ENCODE measurements at places on chromosomes 11 and 22.

DNA sequence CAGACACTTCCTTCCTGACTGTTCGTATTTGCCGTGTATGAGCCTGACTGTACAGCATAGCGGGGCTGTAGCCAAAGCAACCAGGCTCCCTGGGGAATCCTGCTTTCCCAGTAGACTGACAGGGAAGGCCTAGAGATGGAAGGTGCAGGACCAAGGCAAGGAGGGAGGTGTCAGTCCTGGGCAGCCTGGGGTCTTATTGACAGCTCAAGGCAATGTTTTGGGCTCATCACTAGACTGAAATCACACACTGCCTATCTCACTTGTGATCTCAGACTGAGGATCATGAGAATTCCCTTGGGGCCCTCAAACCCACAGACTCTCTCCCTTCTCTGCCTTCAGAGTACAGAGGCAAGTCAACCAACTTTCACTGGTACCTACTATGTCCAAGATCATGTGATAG is 346.8 kb upstream of the NARS2 start:
- no peak for DNase-seq

DNA sequence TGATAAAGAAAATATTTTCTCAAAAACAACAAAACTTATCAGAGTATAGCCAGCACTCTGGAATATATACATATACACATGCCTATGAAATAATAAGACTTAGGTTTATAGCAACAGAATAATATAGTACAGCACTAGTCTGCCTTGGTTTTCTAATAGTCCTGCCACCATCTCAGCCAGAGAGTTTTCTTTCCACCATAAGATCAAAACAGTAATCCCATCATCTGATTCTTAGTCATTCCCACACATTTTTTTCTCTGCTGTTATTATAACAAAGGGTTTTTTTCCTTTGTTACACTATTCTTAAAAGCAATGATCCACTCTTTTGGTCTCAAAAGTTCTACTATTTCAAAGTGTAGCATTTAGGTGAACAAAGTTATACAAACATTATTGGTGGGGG is 15.1 kb downstream of the MTMR2 start:
- DNase-seq: no peak

DNA sequence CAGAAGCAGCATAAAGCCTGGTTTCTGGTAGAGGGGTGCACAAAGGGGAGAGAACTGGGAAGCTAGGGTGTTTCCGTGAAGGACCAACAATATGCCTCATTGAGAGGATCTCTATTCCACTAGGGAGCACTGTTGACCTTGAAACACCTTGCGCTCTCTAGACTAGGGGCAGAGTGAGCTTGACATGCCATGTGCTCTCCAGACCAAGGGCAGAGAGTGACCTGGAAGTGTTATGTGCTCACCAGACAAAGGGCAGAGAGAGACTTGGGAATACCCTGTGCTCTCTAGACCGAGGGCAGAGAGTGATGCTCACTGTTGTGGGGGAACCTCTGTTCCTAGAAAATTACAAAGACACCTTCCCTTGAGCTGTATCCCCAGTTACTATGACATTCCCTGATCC is 15.2 kb upstream of the EI24 start:
- DNase-seq: no peak

GRCh38 chr11:64631675-64632074 is 40.7 kb downstream of the SLC22A12 start:
- DNase-seq: no peak

DNA sequence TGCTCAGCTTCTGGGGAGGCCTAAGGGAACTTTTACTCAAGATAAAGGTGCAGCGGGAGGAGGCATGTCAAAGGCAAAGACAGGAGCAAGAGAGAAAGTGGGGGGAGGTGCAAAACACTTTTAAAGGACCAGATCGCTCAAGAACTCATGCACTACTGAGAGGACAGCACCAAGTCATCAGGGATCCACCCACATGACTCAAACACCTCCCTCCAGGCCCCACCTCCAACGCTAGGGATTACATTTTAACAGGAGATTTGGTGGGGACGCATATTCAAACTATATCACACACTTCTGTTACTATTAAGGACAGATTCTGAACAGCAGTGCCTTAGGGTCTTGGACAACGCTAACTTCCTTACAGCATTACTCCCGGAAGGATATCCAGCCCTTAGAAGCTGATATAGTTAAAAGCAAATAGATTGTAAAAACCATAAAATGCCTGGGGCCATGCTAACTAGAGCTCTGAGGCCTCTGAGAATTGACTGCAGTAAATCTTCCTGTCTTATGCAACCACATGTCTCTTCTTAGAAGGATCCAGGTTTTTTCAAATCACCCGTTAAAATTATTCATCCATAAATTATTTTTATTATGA is 16.7 kb upstream of the ZC3H12C start:
- DNase-seq: no peak

DNA sequence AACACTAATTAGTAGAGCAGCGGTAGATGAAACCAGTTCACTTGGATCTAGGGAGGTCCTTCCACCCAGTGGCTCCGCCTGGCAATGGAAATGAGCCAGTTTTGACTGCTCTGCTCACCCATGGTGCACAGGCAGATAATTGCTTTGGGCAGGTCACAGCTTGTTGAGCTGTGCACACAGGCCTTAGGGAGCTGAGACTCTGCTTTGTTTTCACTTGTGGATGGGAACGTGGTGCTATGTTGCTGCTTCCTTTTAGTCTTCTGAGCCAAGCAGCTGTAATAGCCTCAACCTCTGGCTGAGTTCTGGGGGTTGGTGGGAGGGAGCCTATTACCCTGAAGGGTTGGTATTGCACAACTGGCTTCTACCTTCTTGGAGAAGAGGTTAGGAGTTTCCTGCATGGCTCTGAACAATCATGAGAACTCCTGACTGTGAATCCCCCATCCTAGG is 262.3 kb upstream of the MTNR1B start:
- peak; percentile 100 for DNase-seq

DNA sequence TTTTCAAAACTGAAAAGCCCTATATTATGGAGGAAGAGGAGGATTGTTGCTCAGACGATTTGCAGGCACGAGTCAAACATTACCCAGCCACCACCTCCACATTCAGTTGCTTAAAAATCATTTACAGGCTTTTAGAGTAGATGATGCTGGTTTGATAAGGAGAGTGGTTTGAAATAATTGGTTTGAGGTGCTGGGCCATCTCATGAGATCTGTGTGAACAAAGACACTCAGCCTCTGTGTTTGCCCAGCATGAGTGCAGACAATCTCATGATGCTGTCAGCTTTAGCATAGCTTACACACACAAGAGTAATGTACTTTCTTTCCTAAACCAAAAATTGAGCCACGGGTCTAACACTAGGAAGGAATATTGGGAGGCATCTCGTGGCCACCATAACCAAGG is 4.3 kb downstream of the SLC43A3 start:
- DNase-seq: no peak

- no peak for DNase-seq
Observed at GRCh38 chr22:44918925-44919392, 90.8 kb downstream of the PHF21B start.

DNA sequence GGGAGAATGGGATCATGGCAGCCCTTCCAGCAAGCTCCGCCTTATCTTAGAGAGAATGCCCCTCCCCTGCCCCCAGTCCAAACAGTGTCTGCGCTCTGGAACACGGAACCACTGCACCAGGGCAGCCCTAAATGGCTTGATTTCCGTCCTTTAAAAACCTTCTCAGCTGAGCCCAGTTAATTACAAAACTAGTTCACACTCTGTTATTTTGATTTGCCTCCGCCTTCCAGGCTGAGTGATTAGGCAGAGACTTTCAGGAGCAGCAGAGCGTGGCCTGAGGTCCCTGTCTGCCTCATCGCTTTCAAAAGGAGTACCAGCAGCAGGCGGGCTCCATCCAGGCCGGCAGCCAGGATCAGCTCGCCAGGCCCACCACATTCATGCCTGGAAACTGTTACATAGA is 313.0 kb downstream of the BRD1 start:
- peak; percentile 4 for DNase-seq

DNA sequence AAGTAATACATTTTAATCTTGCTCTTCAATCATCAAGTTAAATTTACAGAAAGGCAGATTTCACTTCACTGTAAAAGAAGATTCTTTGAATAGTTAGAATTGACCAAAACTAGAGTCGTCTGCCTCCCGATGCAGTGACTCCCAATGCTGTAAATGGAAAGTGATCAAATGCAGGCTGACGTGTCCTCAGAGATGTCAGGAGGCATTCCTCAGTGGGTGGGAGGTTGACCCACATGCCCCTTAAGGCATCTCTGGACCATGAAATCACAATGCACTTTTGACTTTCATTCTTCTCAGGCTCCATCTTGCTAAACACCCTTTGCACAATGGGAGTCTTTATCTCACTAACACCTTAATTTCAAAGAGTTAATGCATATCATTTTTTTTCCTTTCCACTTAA is 19.0 kb upstream of the CECR2 start:
- no peak for DNase-seq

- DNase-seq: no peak
Observed at GRCh38 chr11:102596578-102596977, 28.6 kb downstream of the MMP20 start.

DNA sequence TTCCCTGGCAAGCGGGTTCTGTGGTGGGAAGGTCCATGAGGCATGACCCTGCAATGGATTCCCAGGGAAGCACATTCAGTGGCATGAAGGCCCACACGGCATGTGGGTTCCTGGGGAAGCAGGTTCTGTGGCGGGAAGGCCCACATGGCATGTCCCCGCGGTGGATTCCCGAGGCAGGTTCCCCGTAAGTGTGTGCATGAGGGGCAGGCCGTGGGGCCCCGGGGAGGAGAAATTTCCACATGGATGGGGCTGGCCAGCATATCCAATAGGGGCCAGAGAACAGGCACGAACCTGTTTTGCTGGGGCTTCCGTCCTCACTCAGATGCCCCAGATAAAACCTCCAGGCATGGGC is 83.7 kb downstream of the PHF21B start:
- no peak for DNase-seq

DNA sequence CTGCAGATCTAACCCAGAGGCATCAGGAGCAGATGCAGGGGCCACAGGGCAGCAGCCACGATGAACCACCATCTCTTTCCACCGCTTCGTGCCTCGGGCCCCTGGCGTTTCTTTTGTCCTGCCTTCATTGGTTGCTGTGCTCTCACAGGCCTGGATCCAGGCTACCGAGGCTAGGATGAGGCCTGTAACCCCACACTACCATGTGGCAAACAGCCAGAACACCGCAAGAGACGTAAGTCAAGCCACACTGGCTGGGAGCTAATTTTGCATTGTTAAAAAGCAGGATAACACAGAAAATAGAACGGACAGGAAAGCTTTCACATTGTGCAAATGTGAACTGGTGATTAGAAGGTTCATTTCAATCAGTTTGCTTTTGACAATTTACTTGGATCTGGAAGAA is 15.7 kb upstream of the ARFGAP3 start:
- no peak for DNase-seq

GRCh38 chr22:23530106-23530505 is 50.0 kb downstream of the IGLL1 start:
- DNase-seq: no peak

- DNase-seq: no peak
Observed at GRCh38 chr11:65776196-65776595, 4.6 kb downstream of the AP5B1 start.

- no peak for DNase-seq
Observed at GRCh38 chr22:48100685-48101417, 1338.4 kb downstream of the TBC1D22A start.

DNA sequence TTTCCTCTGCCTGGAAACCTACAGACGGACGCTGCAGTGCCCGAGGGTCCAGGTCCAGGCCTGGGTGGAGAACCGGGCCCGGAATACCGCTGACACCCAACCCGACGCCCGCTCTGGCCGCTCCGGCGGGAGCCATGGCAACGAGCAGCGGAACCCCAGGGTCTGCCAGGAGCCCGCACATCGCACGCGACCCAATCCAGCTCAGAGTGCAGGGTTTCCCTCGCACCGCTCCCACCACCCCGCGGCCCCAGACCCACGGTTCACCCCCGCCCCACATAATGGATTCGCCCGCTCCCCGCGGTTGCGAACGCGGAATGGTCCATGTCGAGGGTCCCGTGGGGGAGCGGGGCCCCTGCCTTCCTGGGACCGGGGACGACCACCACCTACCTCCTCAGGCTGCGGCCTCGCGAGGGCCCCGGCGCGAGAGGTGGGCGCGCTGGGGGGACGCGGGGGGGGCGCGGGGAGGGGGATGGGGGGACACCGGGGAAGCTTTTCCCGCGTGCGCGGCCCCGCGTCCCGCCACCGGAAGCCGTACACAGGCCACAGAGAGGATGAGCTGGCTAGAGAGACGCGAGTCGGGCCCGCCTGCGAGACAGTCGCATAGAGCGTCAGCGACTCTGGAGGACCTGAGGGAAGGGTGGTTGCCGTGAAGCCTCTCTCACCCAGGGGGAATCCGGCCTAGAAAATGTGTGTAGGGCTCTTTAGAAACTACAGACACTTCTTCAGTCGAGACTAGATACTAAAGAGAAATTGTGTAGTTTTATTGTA is at the start of gene SSRP1:
TSS of gene SSRP1 (minus strand) at position 550 of the 768 bp plus-strand sequence. CDS start 771 bp downstream, outside the sequence.
- peak; percentile 87 for DNase-seq

GRCh38 chr11:87545858-87546257 is 508.1 kb downstream of the TMEM135 start:
- DNase-seq: no peak

DNA sequence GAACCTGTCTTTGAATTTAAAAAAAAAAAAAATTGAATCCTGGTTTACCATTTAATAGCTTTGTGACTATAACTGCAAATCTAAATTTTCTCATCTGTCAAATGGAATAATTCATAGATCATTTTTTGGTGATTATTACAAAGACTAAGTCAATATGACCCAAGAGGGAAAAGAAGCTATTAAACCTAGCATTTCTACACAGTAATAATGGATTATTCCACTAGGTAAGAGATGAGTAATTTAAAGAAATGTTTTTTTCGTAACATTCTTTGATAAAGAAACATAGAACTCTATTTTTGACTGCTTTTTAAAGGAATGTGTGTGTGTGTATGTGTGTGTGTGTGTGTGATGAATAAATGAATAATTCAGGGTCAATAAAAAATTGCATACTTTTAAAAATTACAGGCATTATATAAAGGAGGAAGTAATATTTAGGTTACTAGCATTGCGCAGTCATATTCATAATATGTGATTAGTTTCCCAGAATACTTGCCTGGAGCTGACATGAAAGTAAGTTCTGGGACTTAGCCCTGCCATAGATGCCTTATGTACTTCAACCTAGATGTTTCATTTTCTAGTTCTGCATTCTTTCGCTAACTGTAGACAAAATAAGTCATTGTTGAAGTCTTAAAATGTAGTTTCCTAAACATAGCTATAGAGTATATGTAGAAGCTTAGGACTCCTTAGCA is 72.9 kb downstream of the TMEM135 start:
- DNase-seq: no peak

- peak; percentile 49 for DNase-seq
Observed at GRCh38 chr11:12587333-12587991, 86.8 kb upstream of the TEAD1 start.

DNA sequence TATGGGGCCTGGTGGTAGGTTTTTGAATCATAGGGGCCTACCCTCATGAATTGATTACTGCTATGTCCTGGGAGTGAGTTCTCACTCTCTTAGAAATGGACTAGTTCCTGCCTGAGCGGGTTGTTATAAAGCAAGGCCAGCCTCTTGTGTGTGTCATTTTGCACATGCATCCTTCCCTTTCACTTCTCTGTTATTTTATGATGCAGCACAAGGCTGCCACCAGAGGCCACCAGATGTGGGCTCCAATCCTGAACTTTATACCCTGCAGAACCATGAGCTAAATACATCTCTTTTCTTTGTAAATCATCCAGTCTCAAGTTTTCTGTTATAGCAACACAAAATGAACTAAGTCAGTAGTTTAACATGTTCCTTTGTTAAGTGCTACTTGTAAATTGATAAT is 251.4 kb downstream of the BLID start:
- DNase-seq: no peak

Data from DMS79 treated with DMSO at 0.1 percent for 48 hours (cell line).